ENCODE measurements at places on chromosomes 2 and 18.

GRCh38 chr18:41266616-41267015 lies 688.4 kb upstream of the PIK3C3 start:
- no peak for DNase-seq

- DNase-seq, result no peak
Measured at GRCh38 chr2:143936848-143937722, 582.8 kb downstream of the ZEB2 start.

DNA sequence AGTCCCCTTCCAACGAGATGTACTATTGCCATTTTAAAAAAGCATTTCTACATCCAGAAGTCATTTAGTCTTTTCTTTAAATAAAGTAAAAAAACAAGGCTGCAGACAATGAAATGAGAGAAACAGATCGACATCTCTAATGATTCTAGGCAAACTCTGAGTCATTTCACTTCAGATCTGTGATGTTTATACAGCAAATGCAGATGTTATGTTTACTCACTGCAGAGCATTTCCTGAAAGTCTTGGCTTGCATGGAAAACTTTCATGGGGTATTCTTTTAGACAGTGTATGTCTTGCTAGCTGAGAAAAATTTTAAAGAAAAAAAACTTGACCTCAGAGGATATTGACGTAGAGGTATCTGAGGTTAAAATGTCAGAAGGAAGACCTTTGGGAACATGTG lies 797.4 kb downstream of the CNTNAP5 start:
- no peak for DNase-seq

DNA sequence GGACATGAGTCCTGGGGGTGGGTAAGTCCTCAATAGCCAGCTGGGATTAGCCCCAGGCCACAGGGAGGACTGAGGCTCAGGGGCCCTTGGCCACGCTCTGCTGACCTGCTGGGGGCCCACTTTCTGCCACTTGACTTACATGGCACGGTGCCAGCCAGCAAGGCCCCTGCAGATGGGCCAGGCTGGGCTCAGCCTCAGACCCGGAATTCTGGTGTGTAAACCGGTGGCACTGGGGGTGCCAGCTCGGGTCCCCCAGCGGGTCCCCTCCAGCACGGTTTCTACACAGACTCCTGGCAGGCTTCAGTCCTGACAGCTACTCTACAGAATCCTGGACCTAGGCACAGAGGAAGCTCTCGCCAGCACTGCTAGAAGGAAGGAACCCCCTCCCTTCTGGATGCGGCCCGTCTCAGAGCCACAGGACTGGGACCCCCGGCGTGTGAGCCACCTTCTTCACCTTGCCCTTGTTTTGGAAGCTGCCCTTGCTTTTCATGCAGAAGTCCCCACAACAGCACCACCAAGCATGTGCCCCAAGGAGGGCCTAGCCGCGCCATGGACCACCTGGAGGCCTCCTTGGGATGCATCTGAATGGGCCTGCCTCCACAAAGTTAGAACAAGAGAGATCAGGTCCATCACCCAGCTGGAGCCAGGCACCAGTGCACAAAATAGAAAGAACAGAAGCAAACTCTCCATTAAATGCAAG lies 8.0 kb downstream of the HDAC4 start:
- no peak for DNase-seq

DNA sequence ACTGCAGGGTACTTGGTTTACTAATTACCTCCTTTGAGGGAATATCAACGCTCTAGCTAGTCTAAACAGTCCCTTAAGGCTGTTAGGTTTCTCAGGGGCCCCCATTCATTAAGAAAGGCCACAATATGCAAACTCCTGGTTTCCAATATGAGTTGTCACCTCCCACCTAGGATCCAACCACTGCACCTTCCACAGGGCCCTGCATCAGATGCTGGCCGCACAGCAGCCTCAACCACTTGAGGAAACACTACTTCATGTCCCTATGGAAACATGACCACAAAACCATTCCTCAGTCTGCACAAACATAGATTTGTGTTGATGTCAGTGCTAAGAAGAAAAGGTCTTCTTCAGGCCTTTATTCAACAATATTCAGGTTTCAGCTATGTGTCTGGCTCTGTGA lies 40.9 kb downstream of the STAT4 start:
- no peak for DNase-seq

DNA sequence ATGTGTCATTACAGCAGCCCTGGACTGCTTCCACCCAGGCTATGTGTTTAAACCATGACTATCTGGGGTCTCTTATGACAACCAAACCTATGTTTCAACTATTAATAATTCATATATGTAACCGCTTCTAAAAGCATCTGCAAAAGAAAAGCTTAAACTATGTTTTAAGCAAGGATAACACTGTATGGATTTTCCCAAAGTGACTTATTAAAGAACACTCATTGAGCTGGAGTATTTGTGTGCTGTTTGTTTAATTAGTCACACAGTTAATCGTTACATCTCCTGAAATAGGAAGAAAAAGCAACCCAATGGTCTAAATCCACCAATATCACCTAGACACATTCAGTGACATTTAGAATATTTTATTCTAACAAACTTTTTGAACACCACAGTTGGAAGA lies 51.3 kb downstream of the TMEM163 start:
- DNase-seq, result no peak

- no peak for DNase-seq
Measured at GRCh38 chr2:127951026-127951425, 65.3 kb upstream of the AMMECR1L start.
